ENCODE measurements at places on chromosomes 7 and 10.

DNA sequence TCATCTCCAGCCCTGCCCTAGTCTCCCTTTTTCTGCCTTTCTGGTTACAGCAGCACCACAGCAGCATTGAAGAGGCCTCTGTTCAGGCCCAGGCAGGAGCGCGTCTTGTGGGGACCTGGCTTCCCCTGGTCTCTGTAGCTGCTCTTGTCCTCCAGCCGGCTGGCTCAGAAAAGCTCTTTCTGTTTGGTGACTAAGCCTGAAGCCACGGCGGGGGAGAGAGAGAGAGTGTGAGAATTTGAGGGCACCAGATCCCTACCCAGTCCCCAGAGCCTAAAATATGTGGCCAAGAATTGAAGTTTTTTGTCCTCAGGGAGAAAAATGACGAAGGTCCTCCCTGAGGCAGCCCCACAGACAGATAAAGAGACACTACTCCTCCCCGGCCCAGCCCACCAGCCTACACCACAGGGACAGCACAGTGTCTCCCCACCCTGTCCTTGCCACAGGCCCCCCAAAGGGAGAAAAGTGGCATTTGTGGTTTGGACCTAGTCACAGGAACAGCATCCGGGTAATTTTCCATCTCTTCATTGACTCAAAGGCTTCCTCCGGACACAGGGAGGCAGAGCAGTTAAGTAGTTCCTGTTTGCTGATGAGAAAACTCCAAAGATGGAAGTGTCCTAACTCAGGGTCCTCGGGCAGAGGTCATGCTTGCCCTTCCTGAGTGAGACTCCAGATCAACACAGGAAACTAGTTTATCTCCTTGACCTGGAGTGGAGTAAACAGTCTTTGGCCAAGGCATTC is 13.3 kb upstream of the FAM180A start:
- DNase-seq: peak; percentile 98

DNA sequence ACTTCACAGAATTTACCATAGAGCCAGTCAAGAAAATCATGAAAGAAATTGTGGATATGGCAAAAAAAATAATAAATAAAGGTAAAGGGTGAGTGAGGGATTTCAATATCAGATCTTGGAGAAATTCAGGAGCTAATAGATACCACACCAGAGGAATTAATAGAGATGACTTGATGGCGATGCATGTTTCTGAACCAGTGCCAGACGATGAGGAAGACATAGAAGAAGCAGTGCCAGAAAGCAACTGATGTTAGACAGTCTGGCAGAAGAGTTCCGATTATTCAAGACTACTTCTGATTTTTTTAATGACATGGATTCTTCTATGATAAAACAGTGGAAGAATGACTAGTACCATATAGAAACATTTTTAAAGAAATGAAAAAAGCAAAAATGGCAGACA is 314.7 kb downstream of the BICC1 start:
- no peak for DNase-seq

DNA sequence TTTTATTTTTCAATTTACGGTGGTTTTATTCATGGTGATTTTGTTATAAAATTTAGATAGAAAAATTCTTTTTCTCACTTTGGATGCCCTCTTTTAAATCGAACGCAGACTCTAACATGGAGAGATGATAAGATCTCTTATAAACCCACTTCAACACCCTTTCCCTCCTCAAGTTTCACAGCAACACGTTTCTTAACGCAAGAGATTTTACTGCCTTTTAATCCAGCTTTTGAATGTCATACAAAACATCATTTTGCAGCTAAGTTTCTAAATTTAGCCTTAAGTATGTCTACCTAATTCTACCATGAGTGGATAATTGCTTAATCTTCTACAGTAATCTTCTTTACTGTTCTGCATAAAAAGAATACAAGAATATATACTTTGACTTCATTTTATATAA is 70.0 kb downstream of the SEMA3C start:
- DNase-seq: no peak

GRCh38 chr7:29202651-29203069 is 8.1 kb downstream of the CHN2 start:
- DNase-seq: no peak

GRCh38 chr10:32210306-32211045 is 136.5 kb downstream of the EPC1 start:
- peak; percentile 70 for DNase-seq

DNA sequence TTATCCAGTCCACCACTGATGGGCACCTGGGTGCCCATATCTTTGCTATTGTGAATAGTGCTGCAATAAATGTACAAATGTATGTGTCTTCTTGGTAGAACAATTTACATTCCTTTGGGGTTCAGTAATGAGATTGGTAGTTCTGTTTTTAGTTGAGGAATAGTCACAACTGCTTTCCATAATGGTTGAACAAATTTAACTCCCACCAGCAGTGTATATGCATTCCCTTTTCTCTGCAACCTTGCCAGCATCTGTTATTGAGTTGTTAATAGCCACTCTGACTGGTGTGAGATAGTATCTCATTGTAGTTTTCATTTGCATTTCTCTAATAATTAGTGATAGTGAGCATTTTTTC is 27.8 kb downstream of the COA1 start:
- DNase-seq: peak; percentile 21

GRCh38 chr7:44329081-44329480 is 3.7 kb upstream of the CAMK2B start:
- no peak for DNase-seq

DNA sequence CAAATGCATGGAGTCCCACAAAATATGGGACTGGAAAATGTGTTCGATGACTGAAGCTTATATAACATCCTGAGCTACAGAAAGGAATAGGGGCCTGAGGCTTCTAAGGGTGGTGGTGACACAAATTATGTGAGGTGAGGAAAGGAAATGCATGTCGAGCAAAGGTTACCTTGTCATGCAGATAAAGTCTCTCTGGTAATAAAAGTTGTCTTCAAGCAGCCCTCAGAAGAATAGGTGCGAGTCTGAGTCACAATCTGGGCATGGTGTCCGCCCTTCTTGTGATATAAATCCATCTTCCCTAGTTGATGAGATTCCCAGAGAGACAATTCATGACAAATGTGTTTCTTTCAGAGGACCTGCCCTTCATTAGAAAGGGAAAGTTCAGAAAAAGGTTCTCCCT is 985.2 kb upstream of the C7orf33 start:
- no peak for DNase-seq

GRCh38 chr7:141123522-141123921 is 49.7 kb downstream of the TMEM178B start:
- no peak for DNase-seq

GRCh38 chr7:14480281-14480680 is 422.3 kb downstream of the DGKB start:
- no peak for DNase-seq

- DNase-seq: no peak
These were observed 353.6 kb downstream of the CRPPA start for GRCh38 chr7:16067711-16068110.

GRCh38 chr10:7337431-7338171 is 73.2 kb downstream of the SFMBT2 start:
- no peak for DNase-seq

Measured in fibroblast of skin of back (primary cell).